ENCODE measurements at places on chromosomes 12 and 14. TPM values are rescaled to one million over a fixed set of nuclear protein-coding genes. Genes with fewer than 3 reads are reported as not detected.

PMCH gene
- total RNA-seq, result not detected

L3HYPDH gene
- total RNA-seq, result 59.1 TPM

DNA sequence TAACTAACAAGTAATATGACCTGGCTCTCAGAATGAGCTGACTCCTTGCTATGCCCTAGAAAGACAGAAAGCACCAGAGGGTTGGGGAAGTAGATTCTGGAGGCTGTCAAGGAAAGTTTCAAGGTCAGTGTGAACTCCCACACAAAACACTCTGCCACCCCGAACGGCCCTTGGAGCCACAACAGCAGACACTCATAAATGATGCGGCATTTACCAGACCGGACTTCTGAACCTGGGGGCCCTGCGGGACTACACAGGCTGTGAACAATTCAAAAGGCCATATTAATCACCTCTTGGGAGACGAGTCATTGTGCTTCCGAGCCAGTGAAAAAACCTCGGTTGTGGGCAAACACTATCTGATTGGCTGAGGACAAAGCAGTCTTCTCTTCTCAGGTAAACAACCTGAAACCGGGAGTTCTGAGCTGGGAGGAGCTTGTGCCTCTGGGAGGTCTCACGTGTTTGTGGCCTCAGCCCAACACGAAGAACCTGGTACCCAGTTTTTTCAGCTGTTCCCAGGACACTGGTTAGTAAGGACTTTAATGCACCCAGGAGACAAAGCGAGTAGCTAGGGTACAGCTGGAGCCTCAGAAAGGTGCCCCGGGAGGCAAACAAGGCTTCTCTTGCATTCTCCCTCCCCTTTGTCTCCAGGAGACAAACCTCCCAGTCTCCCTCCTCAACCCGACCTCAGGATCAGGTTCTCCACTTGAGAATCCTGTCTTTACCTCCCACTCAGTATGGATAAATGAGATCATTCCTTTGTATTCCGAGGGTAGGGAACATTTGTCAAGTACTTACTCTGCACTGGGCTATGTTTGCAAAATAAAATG is 35.3 kb downstream of the VWF start:
- DNase-seq, result peak; percentile 37

GRCh38 chr12:124451637-124452243 is 115.7 kb downstream of the NCOR2 start:
- no peak for DNase-seq

DNA sequence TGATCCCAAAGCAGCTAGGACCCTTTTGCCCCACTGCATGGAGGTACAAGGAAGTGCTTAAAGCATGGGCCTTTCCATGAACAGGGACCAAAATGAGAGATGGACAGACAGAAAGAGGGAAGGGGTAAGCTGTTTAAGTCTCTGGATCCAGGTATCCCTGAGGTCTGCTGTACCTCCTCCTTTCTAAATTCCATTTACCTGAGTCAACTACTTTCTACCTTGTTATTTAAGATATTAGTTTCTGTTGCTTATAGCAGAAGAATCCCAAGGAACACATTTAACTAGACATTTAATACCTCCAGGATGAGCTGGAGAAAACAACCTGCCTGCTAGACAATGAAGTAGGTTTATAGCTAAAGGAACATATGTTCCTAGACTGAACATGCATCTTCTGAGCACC is 157.6 kb upstream of the TMCC3 start:
- DNase-seq, result no peak

GRCh38 chr12:8145754-8146441 is 10.9 kb upstream of the ZNF705A start:
- no peak for DNase-seq

Measured in suprapubic skin (tissue), 4 donors.